ENCODE measurements at places on chromosomes 11 and 22. TPM values are rescaled to one million over a fixed set of nuclear protein-coding genes. Genes with fewer than 3 reads are reported as not detected.

Gene FGF3
- total RNA-seq: not detected

Gene RFPL1
- not detected for total RNA-seq

Gene CLTCL1
- 5.0 TPM for total RNA-seq

Gene DEFB131B
- total RNA-seq: not detected

Gene P2RY2
- total RNA-seq: 11.4 TPM

Gene NRIP3
- total RNA-seq: 0.81 TPM

Gene TSSK2
- total RNA-seq: not detected

Gene OR9I1
- total RNA-seq: not detected

Gene SEC14L6
- 0.03 TPM for total RNA-seq

Gene ST14
- total RNA-seq: 0.06 TPM

Gene OSBPL5
- total RNA-seq: 7.5 TPM

Gene POTEH
- not detected for total RNA-seq

Gene CNTF
- total RNA-seq: 1.2 TPM

Gene TEAD1
- 62.9 TPM for total RNA-seq

Gene CLDN5
- total RNA-seq: not detected

Gene ANGPTL5
- 0.05 TPM for total RNA-seq

Gene MMP11
- 0.12 TPM for total RNA-seq

Gene FAM181B
- total RNA-seq: 0.10 TPM

Gene FGF19
- 0.03 TPM for total RNA-seq

Gene PHOX2A
- total RNA-seq: not detected

Data from A549 treated with CORT108297 at 1 μM for 4 hours (cell line).